ENCODE measurements at places on chromosomes 16 and 17. TPM values are rescaled to one million over a fixed set of nuclear protein-coding genes. Genes with fewer than 3 reads are reported as not detected.

- DNase-seq: no peak
These were observed 116.9 kb upstream of the CACNG3 start for GRCh38 chr16:24139282-24139681.

GRCh38 chr17:76925441-76925891 is 57.3 kb downstream of the MGAT5B start:
- no peak for DNase-seq

DNA sequence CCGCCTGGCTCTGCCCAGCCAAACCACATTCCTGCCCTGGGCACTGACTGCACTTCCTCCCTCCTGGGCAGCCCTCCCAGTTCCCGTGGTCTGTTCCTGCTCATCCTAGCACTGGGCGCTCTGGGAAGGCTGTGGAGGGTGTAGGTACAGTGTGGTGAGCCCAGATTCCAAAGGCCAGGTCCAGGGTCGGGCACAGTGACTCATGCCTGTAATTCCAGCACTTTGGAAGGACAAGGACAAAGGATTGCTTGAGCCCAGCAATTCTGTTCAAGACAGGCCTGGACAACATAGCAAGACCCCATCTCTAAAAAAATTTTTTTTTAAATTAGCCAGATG is 30.6 kb downstream of the C16orf74 start:
- DNase-seq: peak; percentile 38

KRT13 gene
- not detected for total RNA-seq

ZMYND15 gene
- 0.06 TPM for total RNA-seq

MED31 gene
- total RNA-seq: 7.4 TPM

All from LHCN-M2 (cell line).